ENCODE measurements at places on chromosomes 2 and 18.
A peak's percentile ranks its signal among the peaks of the same experiment; 100 is the strongest.

DNA sequence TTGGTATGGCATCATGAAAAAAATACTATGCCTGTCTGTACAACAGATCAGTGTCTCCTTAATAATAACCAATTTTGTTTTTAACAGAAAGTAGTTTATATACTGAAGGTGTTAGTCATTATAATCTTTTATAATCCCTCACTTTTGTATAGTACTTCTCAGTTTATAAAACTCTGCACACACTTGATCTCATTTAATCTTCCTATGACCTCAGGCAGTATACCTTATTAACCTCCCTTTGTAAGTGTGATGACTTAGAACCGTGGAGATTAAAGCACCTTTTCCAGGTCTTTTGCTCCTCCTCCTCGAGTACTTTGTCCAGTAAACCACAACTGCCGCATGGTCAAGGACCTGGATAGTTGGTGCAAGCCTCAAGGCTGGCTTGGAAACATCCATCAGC, 945.5 kb downstream of the EPHA4 start:
- DNase-seq, result no peak

DNA sequence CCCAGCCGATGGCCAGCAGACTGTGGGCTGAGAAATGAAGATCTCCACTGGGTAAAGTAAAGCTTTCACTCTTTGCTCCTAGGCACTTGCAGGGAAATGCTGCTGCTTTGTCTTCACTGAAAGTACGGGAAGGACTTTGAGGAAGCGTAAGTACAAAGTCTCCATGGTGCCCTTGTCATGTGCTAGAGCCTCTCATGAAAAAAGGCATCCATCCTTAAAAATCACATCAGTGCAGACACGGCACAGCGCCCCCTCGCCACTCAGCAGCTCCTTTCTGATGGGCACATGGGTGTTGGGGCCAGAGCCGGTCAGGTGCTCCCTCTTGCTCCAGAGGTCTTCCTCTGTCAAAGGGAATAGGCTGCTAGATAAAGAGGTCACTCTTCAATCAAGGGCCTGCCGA, 109.0 kb upstream of the STPG4 start:
- no peak for DNase-seq

DNA sequence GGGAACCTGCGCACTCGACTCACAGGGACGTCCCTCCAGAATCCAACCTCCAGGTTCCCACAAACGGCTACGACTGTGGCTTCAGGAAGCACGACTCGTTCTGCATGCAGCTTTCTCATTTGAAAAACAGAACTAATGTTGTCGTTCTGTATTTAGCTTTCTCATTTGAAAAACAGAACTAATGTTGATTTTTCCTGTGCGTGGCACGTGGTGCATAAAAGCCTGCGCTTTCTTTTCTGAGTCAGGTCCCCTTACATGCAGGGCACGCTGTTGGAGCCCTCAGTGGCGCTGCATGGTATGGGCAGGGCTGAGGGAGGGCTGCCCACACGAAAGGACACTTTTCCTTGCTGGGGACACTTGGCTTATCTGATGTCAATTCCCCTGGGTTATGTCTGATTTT, 124.3 kb downstream of the TMEM18 start:
- DNase-seq, result no peak

- DNase-seq, result no peak
Measured at GRCh38 chr18:62080172-62080900, 106.5 kb downstream of the PIGN start.

- no peak for DNase-seq
Measured at GRCh38 chr18:11494107-11494506, 115.3 kb upstream of the SLC35G4 start.

DNA sequence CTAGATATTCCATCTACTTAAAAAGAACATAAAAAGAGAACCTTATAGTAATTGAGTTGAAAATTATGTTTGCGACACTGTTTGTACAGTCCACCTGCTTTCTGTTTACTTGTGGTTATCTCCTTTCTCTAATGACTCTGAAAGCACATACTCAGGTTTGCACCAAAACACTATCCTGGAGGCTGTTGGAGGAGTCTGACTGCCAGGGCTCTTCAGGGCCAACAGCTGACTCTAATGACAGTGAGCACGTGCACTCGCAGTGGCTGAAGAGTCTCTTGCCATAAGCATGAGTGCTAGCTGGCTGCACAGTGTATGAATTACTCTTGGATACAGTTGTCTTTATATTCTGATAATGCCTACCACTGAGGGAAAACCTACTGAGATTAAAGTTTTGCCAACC, 16.7 kb upstream of the GLS start:
- DNase-seq, result no peak

- no peak for DNase-seq
Measured at GRCh38 chr18:51525453-51526225, 328.2 kb upstream of the MEX3C start.

DNA sequence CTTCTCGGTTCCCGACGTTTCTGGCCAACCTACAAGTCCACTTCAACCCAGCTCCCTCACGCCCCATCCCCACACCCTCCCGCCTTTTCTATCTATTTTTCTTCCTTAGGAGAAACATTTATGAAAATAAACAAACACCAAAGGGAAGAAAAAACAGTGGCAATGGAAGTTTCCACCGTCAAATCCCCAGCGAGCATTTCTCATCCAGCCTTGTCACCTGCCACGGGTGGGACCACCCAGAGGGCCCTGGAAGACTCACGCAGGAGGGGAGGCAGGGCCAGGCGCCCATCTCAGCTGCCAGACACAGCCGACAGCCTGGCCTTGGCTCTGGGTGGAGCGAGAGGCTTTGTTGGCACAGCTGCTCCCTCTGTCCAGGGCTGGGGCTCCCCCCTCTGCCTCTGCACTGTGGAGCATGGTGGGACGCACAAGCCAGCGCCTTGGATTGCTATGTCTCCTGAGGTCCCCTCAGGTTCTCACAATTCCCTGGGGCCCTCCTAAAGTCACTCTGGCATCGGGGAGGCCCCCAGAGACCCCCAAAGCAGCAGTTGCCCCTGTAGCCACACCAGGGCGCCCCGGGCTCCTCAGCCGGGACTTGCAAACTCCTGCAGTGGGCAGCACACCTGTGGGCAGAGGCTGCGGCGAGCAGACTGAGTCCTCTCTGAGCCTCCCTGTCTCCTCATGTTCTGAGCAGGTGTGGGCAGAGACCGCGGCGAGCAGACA, 395.7 kb upstream of the SALL3 start:
- DNase-seq, result no peak

- DNase-seq, result peak; percentile 36
Measured at GRCh38 chr2:73291093-73291460, 2.3 kb downstream of the EGR4 start.

DNA sequence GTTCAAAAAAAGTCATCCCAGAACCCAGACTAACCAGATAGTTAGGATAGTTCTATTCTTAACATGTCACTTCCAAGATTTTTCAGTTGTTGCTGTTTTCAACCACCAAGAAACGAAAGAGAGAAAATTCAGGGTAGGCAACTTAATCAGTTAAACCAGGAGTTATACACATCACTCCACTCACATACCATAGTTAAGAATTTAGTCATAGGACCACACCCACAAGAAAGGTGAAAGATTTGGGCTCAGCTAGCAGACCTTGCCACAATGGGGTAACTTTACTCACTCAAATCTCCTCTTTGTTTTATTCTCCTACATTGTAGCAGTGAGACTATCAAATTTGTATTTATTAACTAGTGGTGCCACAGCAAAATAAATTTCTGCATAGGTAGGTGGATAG, 473.6 kb downstream of the NUP35 start:
- no peak for DNase-seq

GRCh38 chr2:201200345-201200744, 17.4 kb downstream of the CASP10 start:
- DNase-seq, result no peak

DNA sequence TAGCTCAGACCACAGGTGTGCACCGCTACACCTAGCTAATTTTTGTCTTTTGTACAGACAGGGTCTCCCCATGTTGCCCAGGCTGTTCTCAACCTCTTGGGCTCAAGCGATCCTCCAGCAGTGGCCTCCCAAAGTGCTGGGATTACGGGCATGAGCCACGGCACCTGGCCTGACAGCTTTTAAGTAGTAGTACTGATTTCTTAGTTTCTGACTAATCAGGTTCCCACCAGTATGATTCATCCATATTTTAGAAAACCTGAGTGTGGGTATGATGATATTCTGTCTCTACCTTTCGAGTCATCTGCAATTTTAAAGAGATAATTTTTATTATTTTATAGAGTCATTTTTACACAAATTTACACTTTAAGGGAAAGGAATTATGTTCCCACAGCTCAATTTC, 46.4 kb upstream of the GULP1 start:
- DNase-seq, result no peak

- no peak for DNase-seq
Measured at GRCh38 chr2:81901017-81901416, 1596.5 kb upstream of the LRRTM1 start.

GRCh38 chr2:20422402-20423271, 24.2 kb upstream of the RHOB start:
- DNase-seq, result no peak

- no peak for DNase-seq
Measured at GRCh38 chr18:58263055-58263957, 219.3 kb downstream of the NEDD4L start.

- no peak for DNase-seq
Measured at GRCh38 chr2:115083225-115083624, 640.8 kb downstream of the DPP10 start.

DNA sequence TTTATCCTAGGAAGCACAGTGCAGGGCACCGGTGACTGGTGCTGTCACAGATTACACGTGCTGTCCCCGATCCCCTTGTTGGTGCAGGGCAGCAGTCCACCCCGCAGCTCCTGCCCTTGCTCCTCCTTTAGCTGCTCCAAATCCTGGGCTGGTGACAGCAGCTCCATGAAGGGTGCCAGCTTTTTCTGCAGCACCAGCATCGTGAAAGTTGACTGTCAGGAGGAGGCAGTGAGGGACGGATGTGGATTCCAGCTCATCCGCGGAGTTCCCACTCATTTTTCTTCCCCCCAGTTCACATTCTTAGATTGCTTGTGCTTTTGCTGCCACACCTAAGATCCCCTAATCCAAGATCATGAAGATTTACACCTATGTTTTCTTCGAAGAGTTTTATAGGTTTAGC, 67.5 kb downstream of the ONECUT2 start:
- no peak for DNase-seq

DNA sequence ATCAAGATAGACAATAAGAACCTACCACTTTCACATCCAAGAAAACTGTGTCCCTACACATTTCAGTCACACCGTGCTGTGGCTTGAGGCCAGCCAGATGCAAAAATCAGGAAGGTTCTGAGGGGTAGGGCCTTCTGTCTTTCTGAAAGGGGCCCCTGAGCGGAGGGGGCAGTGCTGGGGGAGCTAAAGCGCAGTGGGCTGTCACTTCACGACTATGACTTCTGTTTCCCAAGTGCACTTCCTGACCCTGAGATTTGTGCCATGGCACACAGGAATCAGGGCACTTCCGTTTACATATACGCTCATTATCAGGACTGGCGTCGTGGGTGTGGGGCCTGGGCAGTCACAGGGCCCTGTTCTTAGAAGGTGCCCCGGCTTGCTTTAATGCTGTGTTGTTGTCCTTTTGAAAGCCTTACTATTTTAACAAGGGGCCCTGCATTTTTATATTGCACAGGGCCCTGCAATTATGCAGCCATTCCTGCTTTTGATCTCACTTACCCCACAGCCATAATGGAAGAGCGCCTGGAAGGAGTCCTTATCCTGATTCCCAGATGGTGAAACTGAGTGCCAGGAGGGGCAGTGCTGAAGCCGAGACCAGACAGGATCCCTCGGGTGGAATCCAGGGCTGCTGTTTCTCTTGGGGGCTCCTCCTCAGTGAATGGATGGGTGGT, 620 bp downstream of the NGEF start:
- no peak for DNase-seq

GRCh38 chr18:79393635-79394533, 1.8 kb upstream of the NFATC1 start:
- peak; percentile 48 for DNase-seq

DNA sequence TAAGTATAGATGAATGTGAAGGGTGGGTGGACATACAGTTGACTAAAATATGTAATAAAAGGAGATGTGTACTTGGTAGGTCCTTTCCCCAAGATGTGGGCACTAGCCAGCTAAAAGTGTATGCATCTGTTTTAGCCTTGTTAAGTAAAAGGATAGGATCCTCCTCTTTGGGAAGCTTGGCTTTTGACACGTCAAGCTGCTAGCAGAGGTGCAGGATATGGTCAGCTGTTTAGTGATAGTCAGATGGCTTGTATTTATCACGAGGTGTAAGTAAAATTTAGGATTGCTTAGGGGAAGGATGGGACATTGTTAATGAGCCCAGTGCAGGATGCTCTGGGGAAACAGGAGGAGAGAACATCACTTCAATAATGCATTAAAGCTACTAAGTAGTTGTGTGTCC, 1.5 kb downstream of the MFSD6 start:
- DNase-seq, result no peak

- DNase-seq, result no peak
Measured at GRCh38 chr2:39160982-39161381, 40.1 kb upstream of the SOS1 start.

DNA sequence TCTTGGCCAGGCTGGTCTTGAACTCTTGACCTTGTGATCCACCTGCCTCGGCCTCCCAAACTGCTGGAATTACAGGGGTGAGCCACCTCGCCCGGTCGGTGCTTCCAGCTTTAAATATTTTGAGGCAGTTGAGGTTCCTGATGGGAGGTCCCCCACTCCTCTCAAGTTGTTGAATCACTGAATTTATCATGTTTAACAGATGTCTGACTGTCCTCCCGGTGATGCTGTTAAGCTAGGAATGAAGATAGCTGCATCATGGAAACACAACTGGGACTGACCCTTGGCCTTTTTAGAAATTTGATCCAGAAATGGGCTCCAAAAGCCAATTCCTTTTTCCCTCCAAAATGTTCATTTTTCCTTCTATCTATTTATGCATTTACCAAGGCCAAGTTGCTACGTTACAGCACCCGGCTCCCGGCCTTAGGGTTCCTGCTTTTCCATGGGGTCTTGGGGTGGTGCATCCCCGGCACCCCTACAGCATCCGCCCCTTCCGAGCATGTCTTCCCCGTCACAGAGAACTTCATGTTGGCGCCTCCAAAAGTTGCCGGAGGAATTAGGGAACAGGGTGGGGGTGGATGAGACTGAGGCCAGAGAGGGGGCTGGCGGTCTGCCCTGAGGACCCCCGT, 43.9 kb downstream of the PAX8 start:
- DNase-seq, result no peak

DNA sequence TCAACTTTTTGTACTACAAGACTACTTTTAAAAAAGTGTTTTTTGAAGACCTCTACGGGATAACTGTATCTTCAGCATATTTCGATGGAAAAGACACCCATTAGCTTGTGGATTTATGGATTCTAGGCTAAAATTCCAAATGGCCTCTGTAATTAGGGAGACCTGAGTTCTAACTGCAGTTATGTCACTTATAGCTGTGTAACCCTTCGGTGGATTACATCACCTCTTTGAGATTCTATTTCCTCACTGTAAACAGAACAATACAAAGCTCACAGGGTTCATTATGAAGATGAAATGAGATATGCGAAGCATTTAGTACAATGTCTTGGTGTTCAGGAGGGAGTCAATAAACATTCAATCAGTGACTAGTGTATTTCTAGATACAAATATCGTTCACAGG, 24.2 kb downstream of the LMAN2L start:
- DNase-seq, result no peak

Data from CD4-positive, alpha-beta T cell (primary cell).